CD8-positive, alpha-beta memory T cell (primary cell): ENCODE measurements at places on chromosomes 2 and 18. TPM values are rescaled to one million over a fixed set of nuclear protein-coding genes. Genes with fewer than 3 reads are reported as not detected.

The MSH2 gene
- total RNA-seq: 58.5 TPM

The OSR1 gene
- not detected for total RNA-seq

GRCh38 chr2:151695778-151696177 is 38.5 kb downstream of the NEB start:
- no peak for DNase-seq

- DNase-seq: no peak
Measured at GRCh38 chr18:50466634-50467033, 91.8 kb downstream of the SKA1 start.

DNA sequence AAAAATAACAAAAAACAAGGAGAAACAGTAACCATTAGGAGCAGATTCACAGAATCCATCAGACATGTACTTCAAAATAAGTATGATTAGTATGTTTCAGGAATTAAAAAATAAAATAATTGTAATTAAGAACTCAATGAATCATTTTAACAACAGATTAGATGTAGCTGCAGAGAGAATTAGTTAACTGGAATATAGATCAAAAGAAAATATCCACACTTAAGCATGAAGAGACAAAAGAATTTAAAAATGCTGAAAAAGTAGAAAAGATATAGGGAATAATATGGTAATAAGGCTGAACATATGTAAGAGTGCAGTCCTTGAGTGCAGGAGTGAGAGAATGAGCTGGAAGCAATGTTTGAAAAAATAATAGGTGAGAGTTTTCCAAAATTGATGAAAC is 24.1 kb upstream of the OR6B3 start:
- no peak for DNase-seq

GRCh38 chr18:51279367-51279984 is 82.0 kb upstream of the MEX3C start:
- DNase-seq: no peak
